M059J (cell line): ENCODE measurements at places on chromosomes 4 and X.

DNA sequence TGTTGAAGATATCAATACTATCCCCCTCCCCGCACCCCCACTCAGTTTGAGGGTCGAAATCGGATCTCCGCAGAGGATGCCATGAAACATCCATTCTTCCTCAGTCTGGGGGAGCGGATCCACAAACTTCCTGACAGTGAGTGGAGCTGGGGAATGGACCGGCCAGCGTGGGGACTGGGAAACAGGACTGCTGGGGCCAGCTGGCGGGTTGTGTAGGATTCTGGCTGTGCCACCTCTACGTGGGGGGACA, 5.5 kb upstream of the USP11 start:
- DNase-seq: no peak

- DNase-seq: no peak
These were observed 10.3 kb upstream of the SLC10A4 start for GRCh38 chr4:48472794-48473193.

- DNase-seq: no peak
These were observed 25.9 kb upstream of the NYX start for GRCh38 chrX:41421071-41421729.

GRCh38 chr4:122920473-122920872, 1.9 kb downstream of the NUDT6 start:
- no peak for DNase-seq

DNA sequence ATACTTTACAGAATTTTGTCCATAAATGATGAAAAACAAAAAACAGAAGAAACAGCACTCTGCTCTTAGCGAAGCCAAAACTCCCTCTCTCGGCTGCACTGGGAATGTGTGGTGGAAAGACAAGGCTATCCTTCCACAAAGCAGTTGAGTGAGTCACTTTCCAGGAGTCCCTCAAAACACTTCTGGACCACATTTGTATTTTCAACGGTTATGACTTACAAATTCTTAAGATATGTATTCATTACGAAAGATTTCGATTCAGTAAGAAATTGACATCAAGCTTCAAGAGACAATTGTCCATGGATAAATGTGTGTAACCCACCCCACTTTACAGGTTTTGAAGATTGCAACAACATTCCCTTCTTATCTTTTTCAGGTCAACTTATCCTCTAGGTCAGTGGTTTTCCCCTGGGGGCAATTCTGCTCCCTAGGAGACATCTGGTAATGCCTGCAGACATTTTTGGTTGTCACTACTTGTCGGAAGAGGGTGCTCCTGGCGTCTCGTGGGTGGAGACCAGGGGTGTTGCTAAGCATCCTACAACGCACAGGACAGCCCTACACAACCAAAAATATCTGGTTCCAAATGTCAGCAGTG, 66.7 kb upstream of the MTNR1A start:
- DNase-seq: peak; percentile 86

- DNase-seq: peak; percentile 14
These were observed 626.8 kb downstream of the TLL1 start for GRCh38 chr4:166499820-166500219.

- DNase-seq: no peak
These were observed 28.7 kb downstream of the TMPRSS11A start for GRCh38 chr4:67934628-67935027.

GRCh38 chr4:86218746-86219473, 140.9 kb downstream of the MAPK10 start:
- DNase-seq: peak; percentile 24

- no peak for DNase-seq
These were observed 2.6 kb upstream of the MID2 start for GRCh38 chrX:107823042-107823441.

GRCh38 chrX:115344885-115345614, 55.5 kb downstream of the LUZP4 start:
- DNase-seq: peak; percentile 99
